ENCODE measurements at places on chromosomes 2 and 18. TPM values are rescaled to one million over a fixed set of nuclear protein-coding genes. Genes with fewer than 3 reads are reported as not detected.

- H3K27me3 ChIP-seq: no peaks in the 10 kb centered on the region
- no peaks in the 10 kb centered on the region for H3K36me3 ChIP-seq
- H3K4me3 ChIP-seq: no peak overlapping the region
Observed at GRCh38 chr2:173523497-173523896, 168.8 kb downstream of the CDCA7 start.

NCL gene
- 999 TPM for total RNA-seq

UGT1A3 gene
- total RNA-seq: not detected

- H3K4me3 ChIP-seq: no peak overlapping the region
- peaks cover 20% of the 10 kb centered on the region for H3K4me1 ChIP-seq
- H3K27ac ChIP-seq: no peak overlapping the region
- H3K27me3 ChIP-seq: peaks cover 21% of the 10 kb centered on the region
Observed at GRCh38 chr2:121078899-121079298, 206.1 kb downstream of the TFCP2L1 start.

GRCh38 chr2:236988690-236989624 is 96.7 kb upstream of the COPS8 start:
- peak overlapping the region; percentile 58 for H3K27ac ChIP-seq
- H3K36me3 ChIP-seq: peaks cover 2% of the 10 kb centered on the region
- H3K27me3 ChIP-seq: no peaks in the 10 kb centered on the region

DNA sequence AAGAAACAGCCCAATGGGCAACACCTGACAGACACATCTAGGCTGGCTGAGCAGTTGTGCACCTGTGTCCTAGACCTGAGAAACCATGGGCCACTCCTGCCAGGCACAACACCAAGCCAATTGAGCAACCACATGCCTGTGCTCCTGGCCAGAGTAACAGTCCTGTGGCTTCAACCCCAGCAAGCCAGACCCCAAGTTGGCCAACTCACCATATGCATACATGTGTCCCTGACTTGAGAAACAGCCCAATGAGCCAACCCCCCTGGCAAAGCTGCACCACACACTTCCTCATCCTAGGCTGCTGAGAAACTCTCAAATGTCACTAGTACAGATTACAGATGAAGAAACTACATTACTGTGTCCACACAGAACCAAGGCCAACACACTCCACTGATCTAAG is 36.6 kb downstream of the USP34 start:
- peaks cover 24% of the 10 kb centered on the region for H3K36me3 ChIP-seq
- peak overlapping the region; percentile 27 for H3K27ac ChIP-seq
- peaks cover 1% of the 10 kb centered on the region for H3K4me1 ChIP-seq
- H3K27me3 ChIP-seq: no peaks in the 10 kb centered on the region
- H3K4me3 ChIP-seq: no peak overlapping the region

SNORC gene
- total RNA-seq: 3.0 TPM

DNA sequence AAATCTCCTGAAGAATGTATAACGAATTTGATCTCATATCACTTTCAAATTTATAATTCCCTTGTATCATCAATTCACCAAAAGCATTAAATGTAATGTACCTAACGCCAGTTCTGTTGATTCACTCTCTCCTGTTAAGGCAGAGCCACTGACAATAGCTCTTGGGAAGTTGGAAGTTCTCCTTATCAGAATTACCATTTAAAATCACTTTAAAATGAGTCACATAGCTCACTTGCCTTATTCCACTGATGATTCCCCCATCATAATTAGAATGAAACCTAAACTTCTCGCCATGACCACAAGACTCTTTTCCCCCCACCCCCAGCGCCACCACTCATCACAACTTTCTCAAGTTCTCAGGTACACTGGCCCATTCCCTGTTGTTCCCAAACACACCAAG is 117.1 kb downstream of the PID1 start:
- no peaks in the 10 kb centered on the region for H3K4me1 ChIP-seq
- H3K27ac ChIP-seq: no peak overlapping the region
- H3K4me3 ChIP-seq: no peak overlapping the region
- no peak for DNase-seq
- peaks cover 2% of the 10 kb centered on the region for H3K36me3 ChIP-seq
- H3K27me3 ChIP-seq: no peaks in the 10 kb centered on the region

DNA sequence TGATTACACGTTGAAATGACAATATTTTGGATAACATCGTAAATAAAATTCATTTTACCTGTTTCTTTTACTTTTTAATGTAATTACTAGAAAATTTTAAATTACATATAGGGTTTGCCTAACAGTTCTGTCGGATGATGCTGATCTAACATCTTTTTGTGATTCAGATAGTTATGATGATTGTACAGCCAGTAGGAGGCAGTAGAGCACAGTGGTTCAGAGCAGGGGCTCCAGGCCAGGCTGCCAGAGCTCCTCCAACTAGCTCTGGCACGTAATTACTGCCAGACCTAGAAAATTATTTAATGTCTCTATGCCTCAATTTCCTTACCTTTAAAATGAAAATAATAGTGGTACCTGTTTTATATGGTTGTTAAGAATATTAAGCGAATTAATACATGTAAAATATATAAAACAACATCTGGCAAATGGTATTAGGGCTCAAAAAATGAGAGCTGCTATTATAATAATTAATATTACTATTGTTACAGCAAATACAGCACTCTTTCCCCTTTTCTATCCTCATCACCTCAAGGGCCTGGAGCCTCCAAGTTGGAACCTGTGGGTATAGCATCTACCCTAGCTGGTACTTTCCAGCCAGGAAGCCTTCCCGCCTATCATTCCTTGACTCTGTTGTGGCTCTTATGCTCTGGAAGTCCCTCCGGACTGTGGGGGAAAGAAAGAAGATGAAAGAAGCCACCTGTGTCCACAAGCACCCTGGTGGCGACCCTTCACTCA is 47.7 kb upstream of the PLA2R1 start:
- peaks cover 16% of the 10 kb centered on the region for H3K4me1 ChIP-seq
- no peak overlapping the region for H3K27ac ChIP-seq
- no peaks in the 10 kb centered on the region for H3K27me3 ChIP-seq
- no peaks in the 10 kb centered on the region for H3K36me3 ChIP-seq

EPHA4 gene
- total RNA-seq: 108 TPM

MROH2A gene
- total RNA-seq: not detected

GRCh38 chr18:48847807-48848486 is 102.8 kb downstream of the SMAD7 start:
- H3K4me3 ChIP-seq: no peak overlapping the region
- H3K27me3 ChIP-seq: peaks cover 3% of the 10 kb centered on the region
- H3K36me3 ChIP-seq: peaks cover 7% of the 10 kb centered on the region

GRCh38 chr2:88735853-88736252 is 44.4 kb downstream of the RPIA start:
- H3K4me1 ChIP-seq: peaks cover 16% of the 10 kb centered on the region
- H3K27me3 ChIP-seq: no peaks in the 10 kb centered on the region
- H3K27ac ChIP-seq: peak overlapping the region; percentile 90
- no peak overlapping the region for H3K4me3 ChIP-seq
- DNase-seq: no peak
- H3K36me3 ChIP-seq: peaks cover 21% of the 10 kb centered on the region
